ENCODE measurements at places on chromosomes 6 and 20.

GRCh38 chr20:38840053-38840893 is 34.8 kb downstream of the PPP1R16B start:
- no peak for DNase-seq

GRCh38 chr6:52983159-52983848 is 11.8 kb downstream of the GSTA4 start:
- no peak for DNase-seq

DNA sequence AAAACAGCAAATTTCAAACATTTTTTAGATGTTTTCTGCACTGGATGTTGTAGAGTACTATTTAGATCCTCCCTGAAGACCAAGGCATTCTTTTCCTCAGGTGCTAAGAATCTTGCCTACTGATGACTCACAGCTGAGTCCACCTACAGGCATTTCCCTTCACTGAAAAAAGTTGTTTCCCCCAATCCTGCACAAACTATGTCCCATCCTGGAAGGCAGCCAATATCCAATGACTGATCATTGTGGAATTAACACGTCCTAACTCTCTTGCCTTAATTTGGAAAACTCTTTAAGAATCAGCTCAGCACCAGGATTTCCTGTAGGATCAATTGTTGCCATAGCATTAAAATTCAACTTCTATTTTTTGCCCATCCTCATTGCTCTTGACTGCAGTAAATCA is 268.4 kb upstream of the IRAK1BP1 start:
- no peak for DNase-seq

DNA sequence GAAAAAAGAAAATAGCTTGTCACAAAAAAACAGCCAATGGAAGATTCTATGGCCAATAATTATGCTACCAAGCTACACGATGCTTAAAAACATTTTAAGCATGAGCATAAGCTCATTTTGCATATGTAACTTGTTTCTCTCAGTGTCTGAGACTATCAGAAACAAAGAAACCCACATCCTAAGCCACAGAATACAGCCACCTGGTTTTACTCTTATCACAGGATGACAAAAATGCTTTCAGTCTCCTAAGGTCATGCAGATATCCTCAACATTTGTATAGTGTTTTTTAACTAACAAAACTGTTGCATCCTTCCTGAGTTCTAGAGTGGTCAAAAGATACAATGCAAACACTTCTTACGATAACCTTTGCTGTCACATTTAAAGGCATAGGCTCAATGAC is 172.1 kb upstream of the RUNX2 start:
- no peak for DNase-seq

DNA sequence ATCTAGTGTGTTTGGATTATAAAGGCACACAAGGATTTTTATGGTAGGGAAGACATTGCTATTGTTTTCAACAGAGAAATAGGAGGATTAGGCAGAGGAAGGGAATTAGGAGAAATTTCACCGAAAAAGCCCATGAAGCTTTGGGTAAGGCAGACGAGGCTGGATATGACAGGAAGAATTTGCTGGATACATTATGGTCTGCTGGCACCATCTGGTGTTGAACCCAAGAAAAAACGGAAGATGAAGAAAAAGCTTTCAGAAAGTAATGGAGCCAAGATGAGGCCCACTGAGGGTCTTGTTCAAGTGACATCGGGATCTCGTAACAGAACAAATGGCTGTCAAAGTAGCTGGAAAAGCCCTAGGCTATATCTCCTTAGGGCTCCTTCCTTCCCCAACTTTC is 56.5 kb downstream of the OR2J2 start:
- DNase-seq: no peak

DNA sequence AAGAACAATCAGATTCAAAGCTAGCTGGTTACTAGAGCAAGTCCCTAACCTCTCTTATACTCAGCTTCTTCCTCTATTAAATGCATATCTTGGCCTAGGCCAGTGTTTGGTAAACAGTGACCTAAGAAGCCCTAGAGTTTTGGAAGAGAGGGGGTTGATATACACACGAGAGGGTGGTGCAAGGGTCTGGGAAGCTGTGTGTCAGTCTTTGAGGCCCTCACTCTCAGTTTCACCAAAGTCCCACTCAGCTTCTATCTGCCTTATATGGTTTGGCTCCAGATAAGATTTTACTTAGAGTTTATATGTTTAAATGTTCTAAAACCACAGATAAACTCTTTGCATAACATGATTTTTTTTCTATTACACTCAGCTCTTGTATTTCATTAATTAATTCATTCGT is 526.1 kb upstream of the BTBD3 start:
- no peak for DNase-seq

DNA sequence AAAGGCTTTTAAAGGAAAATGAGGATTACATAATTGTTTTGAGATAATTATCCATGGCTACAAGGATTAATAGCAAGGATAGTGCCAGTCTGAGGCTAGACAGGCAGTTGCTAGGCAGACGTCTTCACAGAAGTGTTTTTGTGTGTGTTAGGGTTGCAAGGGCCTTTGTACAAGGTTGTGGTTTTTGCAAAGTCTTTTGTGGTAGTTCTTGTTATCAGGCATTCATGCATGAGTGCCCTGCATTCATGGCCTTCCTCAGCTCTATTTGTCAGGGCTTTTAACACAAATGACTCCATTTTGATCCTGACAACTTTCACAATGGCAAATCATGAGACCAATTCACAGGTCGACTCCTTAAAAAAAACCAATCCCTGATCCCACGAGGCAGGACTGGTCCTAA is 68.1 kb upstream of the TXNDC5 start:
- DNase-seq: no peak

DNA sequence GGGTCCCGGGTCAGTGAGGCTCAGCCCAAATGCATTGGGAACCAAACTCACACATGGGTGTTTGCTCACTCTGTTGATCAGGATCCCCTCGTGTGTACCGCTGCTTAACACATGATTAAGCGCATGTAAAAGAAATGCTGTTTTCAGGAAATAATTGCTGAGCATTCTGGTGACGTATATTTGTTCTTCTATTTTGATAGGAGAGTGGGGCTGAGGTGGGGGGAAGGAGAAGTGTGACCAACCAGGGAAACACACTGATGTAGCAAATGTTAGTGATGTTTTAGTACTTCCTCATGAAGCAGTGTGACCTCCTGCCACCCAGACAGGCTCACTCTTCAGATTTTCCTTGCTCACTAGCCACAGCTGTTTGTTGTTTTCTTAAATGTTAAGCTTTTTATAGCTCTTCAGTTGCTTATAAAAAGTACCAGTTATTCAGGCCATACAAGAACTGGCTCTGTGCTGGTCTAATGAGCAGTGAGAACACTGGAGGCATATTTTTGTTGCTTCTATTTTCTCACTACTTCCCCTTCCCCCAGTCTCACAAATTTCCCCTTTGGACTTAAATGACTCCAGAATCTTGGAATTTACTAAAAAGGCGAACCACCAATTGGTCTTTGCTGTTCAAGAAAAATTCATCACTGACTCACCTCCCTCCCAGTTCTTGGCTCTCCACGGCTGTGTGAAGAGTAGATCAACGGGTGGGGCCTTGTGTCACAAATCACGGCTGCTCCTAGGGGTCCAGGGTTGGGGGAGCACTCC is 79.2 kb upstream of the BACH2 start:
- no peak for DNase-seq

- no peak for DNase-seq
These were observed 26.3 kb downstream of the PRSS16 start for GRCh38 chr6:27273783-27274182.

DNA sequence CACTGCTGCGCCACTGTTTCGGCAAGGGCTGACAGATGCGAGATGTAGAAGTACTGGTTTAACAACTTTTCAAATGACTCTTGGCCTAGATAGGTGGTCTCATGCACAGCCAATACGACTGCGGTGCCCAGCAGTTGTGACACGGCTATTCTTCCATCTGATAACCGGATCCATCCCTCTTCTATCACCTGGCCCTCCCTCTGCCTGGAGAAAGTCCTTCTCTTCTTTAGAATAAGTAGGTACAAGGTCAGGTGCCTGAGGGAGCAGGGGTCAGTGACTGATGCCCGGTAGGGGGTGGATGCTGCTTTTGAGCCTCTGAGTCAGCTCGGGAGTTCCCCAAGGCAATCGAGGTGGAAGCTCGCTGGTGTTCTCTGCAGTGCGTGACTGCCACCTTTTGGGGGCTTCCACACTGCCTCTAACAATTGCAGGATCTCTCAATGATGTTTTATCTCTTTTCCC is 166.8 kb upstream of the GRIK2 start:
- no peak for DNase-seq

DNA sequence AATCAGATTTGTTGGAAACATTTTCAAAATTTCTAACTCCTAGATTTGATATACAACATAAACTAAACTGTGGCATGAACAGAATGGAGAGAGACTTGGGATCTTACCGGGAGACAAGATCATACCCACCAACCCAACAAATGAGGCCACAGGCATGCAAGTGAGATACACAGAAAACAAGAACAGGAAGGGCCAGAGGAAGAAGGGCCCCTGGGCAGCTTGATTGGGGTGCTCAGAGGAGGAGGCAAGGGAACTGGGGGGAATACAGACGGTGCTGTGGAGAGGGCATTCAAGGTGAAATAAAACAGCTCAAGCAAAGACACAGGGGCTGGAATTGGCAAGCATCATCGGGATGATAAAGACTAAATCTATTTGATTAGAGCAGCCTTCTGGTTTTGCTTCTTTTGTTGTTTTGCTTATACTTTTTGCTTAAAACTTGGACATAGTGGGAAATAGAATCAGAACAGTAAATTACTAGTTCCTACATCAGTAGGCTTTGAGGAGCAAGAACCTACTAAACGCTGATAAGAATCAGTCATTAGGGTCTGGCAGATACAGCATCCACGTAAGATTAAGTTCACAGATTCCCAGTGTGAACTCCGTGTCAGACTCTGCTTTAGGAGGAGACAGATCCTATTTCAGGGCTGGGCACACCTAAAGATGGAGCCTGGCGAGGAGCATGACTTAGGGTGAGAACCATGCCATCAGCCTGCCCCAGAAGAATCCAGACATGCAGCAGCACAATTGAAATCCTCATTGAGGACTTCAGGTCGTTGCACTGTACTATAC is 3.5 kb upstream of the RAMACL start:
- DNase-seq: no peak

DNA sequence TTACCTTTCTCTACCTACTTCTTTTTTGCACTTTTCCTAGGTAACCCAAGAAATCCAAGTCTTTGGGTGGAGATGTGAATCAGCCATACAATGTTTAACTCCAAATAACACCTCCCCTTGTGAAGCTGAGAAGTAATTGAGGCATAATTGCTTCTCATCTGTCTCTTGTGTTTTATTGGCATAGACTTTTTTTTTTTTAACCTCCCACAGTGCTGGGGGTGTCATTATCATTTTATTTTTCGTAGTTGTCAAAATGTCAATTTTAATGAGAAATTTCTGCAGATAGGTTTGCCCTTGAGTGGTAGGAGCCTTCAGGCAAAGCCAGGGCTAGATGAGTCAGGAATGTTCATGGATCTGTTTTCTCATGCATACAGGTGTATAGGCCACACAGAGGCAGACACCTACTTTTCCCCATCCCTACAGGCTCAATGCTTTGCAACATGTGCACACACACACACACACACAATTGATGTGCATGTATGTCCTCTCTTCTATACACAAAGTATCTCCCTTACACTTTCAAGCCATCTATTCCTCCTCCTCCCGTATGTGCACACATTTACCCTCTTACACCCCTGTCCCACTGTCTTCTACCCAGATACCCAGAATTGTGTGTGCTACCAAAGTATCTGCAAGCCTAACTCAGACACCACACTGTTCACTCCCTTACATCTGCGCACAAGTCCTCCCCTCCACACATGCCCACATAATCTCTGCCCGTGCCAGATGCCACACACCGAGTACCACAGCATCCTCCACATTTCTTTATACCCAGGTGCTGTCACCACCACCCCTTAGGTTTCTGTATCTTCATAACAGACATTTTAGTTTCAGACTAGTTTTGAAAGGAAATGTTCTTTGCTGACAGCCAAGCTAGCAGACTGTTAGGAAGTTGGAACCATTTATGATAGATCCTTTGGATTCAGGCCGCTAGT is 22.0 kb downstream of the RALY start:
- DNase-seq: no peak

- DNase-seq: no peak
These were observed 764.9 kb upstream of the MMS22L start for GRCh38 chr6:98047871-98048270.

DNA sequence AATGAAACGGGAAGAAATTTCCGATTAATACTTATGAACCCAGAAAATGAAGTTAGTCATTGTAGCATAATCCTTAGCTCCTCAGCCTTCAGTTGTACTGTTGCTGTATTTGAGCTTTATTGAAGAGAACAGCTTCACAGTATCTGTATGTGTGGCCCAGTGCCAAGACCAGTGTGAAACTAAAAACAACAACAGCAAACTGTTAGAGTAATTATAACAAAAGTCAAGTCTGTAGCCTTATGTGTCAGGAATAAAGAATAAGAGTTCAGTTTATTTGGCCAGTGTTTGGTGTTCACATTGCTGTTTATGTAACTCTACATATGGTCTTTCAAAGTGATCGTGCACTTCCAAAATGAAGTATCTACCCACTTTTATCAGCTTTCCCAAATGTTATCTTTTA is 70.9 kb downstream of the ARID1B start:
- no peak for DNase-seq

DNA sequence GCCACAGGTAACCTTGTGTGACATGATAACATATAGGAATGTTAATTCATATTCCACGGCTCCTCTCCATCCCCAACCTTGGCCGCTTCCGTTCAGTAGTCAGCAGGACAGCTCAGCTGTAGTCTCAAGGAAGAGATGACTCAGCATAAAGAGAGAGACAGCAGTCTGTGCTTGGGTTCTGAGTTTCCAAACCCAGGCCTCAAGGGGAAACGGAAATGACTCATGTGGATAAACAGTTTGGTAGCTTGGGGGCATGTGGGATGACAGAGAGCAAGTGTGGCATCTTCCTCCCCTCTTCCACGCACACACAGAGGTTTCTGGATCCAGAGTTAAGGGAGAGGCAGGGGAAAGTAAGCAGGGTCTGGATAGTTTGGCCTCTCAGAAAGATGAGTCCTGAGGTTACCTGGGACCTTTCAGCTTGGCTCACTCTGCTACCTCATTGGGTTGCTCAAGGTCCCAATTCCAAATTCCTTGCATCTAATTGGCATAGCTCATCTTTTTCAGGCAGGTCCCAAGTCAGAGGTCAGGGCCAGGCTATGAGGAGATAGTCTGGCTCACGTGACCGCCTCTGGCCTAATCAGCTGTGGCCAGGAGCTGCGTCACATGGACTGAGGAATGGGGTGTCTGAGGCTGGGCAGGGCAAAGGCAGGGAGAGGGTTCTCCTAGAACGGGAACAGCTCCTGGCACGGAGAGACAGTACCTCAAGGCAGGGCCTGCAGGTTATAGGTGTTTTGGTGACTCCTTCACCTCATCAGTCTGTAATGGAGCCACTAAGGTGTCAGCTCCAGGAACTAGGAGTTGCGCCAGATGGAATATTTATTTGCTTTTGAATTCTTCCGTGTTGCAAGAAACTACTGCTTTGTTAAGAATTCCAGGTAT is 36.5 kb upstream of the MLN start:
- DNase-seq: no peak

DNA sequence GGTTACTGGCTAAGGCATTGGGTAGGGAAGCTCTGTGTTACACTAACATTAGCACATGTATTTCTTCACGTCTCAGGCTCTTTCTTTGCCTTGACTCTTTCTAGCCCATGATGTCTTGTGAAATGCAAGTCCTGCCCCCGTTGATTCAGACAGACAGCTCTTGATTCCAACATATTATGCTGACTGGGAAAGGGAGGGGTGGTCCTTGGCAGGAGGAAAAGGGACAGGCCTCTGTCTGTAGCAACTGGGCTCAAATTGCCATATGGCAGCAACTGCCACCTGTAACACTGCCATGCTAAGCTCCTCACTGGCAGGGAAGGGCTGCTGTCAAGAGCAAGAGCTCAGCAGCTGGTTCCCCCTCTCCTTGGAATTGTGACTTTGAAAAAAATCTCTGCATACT is 5.7 kb upstream of the KCNK15 start:
- DNase-seq: no peak
